ENCODE measurements at places on chromosomes 1 and 21.

DNA sequence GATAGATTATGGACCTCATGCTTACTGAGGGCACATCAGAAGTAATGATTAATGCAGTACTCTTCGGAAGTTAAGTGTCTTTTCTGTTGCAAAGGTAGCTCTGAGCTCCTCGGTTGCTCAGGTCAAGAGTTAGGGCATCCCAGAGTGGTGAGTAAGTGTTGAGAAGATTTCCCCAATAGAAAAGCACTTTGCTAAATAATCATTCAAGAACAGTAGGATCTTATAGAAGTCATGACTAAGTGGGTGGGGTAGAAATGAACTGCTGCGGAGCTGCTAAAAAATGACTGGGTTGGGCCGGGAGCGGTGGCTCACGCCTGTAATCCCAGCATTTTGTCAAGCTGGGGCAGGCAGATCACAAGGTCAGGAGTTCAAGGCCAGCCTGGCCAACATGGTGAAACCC, 648.6 kb upstream of the CAMK1G start:
- DNase-seq = no peak

GRCh38 chr1:212827831-212828278, 19.6 kb downstream of the SPATA45 start:
- no peak for DNase-seq

- DNase-seq = no peak
Observed at GRCh38 chr21:16535102-16535422, 805.3 kb downstream of the USP25 start.

DNA sequence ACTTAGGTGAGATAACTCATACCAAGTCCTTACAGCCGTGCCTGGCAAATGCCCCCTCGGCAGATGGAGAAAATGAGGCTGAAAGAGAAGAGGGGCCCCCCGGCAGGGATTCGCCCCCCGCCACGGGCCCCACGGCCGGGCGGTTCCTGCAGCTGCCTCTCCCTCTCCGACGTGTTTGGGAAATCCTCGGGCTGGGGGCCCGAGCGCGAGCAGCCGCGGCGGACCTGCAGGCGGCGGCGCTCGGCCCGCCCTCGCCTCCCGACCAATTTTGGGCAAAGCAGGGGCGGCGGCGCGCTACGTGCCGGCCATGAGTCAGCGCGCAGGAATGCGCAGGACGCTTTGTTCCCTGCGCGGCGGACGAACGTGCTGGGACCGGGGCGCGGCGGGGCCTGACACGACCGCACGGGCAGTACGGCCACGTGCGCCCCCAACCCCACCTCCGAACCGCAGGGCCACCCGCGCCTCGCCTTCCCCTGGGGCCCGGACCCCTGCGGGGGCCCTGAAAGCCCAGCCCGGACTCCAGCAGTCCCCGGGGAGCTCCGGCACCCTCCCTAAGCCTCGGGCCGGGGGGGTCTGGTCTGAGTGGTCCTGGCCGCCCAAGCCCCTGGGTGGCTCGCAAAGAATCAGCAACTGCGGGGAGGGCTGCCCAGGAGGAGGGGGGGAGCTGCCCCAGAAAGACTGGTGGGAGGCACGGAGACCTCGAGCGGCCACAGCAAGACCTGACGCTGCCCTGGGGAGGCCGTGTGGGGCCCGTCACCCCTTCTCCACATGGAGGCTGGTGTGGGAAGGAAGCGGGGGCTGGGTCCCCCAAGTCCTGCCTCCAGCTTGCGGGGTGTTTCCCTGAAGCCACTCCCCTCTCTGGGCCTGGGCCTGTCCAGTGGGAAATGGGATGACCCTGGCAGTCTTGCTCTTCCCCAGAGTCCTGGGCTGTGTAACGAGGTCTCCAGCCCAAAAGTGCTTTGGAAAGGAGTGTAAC, 11.9 kb upstream of the EDN2 start:
- no peak for DNase-seq

DNA sequence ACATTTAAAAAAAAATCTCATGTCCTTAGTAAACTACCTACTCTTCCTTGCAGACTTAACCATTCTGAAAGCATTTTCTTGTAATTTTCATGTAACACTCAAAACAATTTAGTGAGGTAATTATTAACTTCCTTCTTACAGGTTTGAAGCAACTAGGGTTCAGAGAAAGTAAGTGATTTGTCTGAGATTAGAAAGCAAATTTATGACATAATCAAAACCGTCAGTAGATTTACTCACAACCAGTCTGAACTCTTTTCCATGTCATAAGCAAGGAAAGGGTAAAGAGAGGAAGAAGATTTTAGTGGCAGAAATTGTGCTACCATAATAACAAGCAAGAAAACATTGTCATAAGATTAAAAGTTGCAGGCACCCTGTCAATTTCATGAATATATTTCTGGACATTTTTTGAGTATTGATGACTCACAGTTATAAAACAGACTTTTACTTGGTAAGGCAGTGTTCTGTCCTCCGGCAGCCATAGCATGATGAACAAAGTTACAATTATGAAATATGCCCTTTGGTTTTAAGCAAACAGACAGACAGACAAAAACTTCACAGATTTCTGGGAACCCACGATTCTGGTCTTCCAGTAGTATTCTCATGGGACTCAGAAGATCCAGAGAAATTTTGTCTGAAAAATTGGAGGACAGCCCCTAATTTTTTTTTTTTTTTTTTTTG, 707.2 kb downstream of the RWDD3 start:
- no peak for DNase-seq

GRCh38 chr1:42723511-42723910, 16.5 kb downstream of the CLDN19 start:
- no peak for DNase-seq

GRCh38 chr1:39003794-39004193, 12.7 kb downstream of the AKIRIN1 start:
- DNase-seq = no peak

DNA sequence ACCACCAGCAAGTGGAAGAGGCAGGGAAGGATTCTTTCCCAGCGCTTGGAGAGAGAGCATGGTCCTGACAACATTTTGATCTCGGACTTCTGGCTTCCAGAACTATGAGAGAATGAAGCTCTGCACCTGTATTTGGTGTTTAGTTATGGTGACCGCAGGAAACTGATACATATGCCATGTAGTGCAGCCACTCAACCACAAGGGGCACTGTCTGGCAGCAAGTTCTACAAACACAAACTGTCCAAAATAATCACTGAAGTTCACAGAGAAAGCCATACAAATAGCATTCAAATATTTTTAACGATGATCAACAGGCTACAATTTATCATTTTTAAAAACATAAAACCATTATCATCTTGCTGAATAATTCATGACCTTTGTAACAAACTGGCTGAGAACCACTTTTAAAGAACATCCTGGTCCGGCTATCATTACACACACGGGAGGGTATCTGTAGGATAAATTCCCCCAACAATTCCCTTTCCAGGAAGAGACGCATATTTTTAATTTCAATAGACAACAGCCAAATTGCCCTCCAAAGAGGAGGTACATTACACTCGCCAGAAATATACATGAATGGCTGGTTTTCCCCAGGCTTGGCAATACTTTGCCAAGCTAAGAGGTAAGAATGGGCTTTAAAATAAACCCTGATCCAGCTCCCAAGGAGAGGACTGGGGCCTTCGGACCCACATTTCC, 9.2 kb upstream of the CBR3 start:
- DNase-seq = peak; percentile 57

DNA sequence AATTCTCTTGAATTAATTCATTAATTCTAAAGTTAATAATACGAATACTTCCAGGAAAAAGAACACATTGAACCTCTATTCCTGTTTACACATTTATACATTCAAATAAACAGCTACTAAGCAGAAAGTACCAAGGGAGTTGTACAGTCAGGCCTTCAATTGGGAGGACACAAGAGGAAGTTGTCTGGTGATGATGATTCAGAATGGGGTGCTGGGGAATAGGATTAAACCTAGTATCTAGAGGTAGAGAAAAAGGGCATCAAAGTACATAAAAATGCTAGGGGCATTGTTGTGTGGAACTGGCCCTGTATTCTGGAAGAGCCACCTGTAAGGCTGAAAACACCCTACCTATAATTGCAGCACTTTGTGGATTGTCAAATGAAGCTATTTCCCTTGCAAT, 71.7 kb upstream of the MROH9 start:
- no peak for DNase-seq

DNA sequence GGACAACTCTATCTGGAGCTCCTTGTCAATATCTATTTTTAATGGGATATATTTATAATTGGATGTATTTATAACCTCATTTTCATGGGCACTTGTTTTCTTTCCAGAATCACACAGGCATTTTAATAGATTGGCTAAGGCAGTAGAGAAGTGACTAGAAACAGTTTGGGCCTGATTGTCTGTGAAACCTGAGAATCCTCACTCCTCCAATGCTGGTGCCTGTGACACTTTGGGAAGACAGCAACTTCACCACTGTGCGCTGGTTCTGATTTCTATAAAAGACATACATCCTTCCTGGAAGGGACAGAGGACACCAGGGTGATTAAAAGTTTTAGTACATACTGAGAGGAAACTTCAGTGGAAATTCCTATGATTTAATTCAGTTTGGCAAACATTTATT, 39.6 kb upstream of the RXRG start:
- DNase-seq = no peak

DNA sequence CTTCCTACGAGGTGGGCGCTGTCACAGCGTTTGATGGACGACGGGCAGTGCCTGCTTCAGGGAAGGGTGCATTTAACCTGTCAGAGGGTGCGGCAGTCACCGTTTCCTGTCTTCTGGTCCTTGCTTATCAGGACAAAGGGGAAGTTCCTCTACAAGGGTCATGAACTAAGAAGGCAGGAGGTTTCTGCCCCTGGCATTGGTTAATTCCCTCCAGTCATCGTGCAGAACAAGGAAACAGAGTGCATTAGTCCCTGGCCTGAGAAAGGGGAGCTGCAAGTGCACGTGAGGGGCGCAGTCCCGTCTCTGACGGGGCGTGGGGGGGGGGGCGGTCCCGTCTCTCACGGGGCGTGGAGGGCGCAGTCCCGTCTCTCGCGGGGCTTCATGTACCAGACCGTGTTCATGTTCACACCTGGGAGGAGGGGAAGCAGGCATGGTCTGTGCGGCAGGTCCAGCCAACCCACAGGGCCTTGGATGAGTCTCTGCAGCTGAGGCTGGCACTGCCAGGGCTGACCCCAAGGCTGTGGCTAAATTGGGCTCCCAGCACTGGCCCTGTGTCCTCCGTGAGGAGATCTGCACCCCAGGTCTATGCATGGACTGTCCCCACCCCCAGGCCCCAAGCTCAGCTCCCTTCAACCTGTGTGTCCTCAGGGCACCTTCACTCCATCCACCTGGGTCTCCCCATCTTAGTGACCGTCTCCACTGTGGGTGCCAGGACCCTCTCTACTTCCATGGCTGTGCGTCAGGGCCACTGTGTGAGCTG, 89.2 kb upstream of the COL6A1 start:
- DNase-seq = peak; percentile 25

DNA sequence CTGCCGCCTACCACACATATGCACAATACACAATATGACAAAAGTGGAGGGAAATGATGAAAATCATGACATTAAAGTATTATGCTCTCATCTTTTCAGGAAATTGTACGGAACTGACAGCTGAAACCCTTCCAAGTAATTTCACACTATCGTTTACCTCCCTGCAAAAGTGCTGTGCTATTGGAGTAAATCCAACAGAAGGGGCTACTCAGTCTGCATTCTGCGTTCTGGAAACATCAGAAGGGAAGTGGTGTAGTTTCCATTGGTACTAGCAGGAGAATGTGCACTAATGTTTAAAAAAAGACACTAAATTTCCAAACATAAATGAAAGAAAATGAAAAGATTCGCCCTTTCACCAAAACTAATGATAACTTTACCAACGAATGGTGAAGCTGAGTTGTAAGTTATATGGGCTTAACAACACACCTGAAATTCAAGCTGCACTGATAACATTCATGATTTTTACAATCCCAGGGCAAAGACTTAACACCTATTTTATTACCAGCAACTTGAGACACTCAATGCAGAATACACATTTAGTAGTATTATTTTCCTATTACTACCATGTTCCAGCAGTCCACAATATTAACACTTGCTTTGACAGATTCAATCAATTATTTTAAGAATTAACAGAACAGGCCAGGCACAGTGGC, 3.2 kb downstream of the DENND1B start:
- DNase-seq = no peak

DNA sequence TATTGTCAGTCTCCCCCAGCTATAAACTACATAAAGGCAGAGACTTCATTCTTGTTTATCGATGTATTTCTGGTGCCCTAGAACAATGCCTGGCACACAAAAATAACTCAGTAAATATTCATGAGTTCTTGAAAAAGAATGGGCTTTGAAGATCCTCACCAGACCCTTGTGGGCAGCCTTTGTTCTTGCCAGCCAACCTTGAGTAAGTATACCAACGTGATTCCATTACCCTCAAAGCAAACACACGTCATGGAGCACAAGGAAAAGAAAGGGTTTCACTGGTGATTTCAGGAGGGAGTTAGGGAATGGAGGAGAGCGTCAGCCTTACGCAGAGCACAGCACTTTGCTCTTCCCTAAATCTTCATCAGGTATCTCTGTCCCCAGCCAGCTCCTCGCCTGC, 29.4 kb downstream of the NMNAT2 start:
- no peak for DNase-seq

DNA sequence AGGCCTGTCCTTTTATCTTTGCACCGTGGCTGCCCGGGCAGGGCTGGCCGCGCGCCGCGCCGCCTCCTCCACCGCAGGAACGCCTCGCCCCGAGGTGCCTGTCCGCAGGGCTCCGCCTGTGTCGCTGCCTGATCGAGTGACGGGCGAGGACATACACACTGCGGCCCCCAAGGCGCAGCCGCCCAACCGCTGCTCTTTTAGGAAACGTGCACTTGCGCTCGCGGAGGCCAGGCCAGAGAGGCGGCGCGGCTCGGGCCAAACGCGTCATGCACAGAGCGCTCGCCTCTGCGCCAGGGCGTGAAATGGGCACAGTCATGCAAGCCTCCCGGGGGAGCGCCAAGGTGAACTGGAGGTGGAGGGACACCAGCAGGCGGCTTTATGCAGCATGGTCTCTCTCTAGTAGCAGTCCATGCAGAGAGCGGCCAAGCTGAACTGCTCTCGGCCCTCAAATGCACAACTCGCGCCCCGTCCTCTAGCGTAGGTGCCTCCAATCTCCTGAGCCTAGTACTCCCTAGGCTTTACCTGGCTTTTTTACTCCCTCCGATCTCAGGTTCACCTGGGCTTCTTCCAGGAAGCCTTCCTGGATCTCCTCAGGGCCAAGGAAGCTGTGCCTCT, 12.9 kb downstream of the TRABD2B start:
- no peak for DNase-seq

GRCh38 chr1:158290321-158290844, 660 bp downstream of the CD1C start:
- DNase-seq = no peak

GRCh38 chr1:100076744-100077143, 56.0 kb downstream of the SASS6 start:
- no peak for DNase-seq

GRCh38 chr1:214439352-214440119, 111.9 kb downstream of the PTPN14 start:
- DNase-seq = peak; percentile 17

GRCh38 chr1:11453742-11454491, 25.0 kb upstream of the DISP3 start:
- DNase-seq = no peak

GRCh38 chr1:236228411-236228810, 53.3 kb downstream of the ERO1B start:
- DNase-seq = no peak

GRCh38 chr21:45348591-45349327, 56.2 kb upstream of the COL18A1 start:
- no peak for DNase-seq
